ENCODE measurements at places on chromosomes 1 and 21. TPM values are rescaled to one million over a fixed set of nuclear protein-coding genes. Genes with fewer than 3 reads are reported as not detected.

SPRR4 gene
- total RNA-seq = not detected

GBP1 gene
- total RNA-seq = 12.9 TPM

OR10J4 gene
- not detected for total RNA-seq

AVPR1B gene
- total RNA-seq = not detected

SLC35F3 gene
- total RNA-seq = 7.3 TPM

NHLH1 gene
- total RNA-seq = not detected

LRRN2 gene
- total RNA-seq = 0.07 TPM

GBP4 gene
- total RNA-seq = 0.02 TPM

ZFP69B gene
- 4.0 TPM for total RNA-seq

FALEC gene
- total RNA-seq = not detected

KRTAP19-3 gene
- not detected for total RNA-seq

ZNF697 gene
- total RNA-seq = 16.2 TPM

MPZ gene
- 1.4 TPM for total RNA-seq

ADAM30 gene
- total RNA-seq = not detected

UTS2 gene
- total RNA-seq = not detected

TMEM51 gene
- 19.9 TPM for total RNA-seq

SLC2A5 gene
- total RNA-seq = not detected

PYCR2 gene
- total RNA-seq = 65.9 TPM

OVAAL gene
- 2.4 TPM for total RNA-seq

OR2L8 gene
- not detected for total RNA-seq

TNFRSF18 gene
- not detected for total RNA-seq

GSTM5 gene
- total RNA-seq = 0.03 TPM

ACTN2 gene
- total RNA-seq = 11.8 TPM

CATSPERE gene
- not detected for total RNA-seq

FHAD1 gene
- 0.87 TPM for total RNA-seq

CDC20 gene
- 564 TPM for total RNA-seq

SDE2 gene
- 15.9 TPM for total RNA-seq

ANKRD13C gene
- 19.6 TPM for total RNA-seq

FBXO44 gene
- 2.2 TPM for total RNA-seq

Data from HT1080 (cell line).